Breast epithelium (tissue), 4 donors: ENCODE measurements at places on chromosomes 7 and 10.

DNA sequence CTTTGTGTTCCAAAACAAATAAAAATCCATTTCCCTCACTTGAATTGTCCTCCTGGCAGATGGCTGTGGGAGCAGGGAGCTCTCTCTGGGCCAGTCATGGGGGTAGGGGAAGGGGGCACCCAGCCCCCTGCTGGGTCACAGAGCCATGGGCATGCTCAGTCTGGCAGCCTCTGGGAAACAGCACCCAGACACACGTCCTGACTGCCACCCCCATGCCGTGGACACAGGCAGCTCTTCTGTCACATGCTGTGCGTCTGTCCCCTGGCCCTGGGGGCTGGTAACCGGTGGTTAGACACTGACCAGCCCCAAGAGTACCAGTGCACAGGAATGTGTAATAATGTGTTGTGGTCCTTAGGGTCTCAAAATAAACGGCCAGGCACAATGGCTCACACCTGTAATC lies 47.0 kb downstream of the RASGEF1A start:
- DNase-seq: no peak

GRCh38 chr10:77310288-77310840 lies 327.2 kb downstream of the KCNMA1 start:
- DNase-seq: no peak

DNA sequence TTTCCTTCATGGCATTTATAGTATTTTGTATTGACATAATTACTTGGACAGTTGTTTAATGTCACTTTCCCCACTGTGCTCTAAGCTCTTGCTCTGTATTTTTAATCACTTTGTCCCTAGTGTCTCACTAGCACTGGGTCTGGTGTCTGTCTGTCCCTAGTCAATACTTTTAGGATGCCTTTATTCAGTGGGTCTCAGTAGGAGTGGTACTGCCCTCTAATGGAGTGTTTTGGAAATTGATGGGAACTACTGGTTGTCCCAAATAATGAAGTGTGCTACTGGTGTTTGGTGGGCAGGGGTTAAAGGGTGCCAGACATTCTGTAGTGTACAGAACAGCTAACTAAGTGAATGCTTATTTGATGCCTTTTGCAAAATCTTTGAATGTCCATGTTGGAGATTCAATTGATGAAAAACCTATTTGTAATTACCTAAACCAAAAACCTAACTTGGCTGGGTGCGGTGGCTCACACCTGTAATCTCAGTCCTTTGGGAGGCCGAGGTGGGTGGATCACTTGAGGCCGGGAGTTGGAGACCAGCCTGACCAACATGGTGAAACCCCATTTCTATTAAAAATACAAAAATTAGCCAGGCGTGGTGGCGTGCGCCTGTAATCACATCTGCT lies 33.3 kb downstream of the CDK14 start:
- no peak for DNase-seq

DNA sequence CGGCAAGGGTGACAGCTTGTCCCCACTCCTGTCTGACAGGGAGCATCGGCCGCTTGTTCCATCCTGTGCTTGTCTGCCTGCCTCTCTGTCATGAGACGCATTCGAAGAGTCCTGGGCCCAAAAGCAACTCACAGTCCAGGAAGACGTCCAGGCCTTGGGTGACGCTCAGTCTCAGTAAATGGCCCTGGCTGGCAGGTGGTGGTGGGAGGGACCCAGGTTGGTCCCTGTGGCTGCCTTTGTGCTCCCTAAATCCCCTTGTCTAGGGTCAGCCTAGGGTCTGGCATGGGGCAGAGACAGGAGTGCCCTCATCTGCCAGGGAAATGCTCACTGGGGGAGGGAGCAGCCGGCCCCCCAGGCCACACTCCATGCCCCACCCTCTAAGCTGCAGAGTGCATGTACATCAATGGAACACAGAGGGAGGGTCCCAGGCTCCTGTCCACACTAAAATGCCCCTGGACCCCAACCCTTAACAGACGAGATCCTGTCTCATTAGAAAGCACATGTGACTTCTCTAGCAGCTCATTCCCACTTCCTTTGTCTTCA lies 295.2 kb upstream of the ZNF32 start:
- peak; percentile 4 for DNase-seq

- DNase-seq: no peak
Measured at GRCh38 chr7:47577321-47577919, 4.5 kb downstream of the TNS3 start.
